ENCODE measurements at places on chromosomes 1 and 21.

DNA sequence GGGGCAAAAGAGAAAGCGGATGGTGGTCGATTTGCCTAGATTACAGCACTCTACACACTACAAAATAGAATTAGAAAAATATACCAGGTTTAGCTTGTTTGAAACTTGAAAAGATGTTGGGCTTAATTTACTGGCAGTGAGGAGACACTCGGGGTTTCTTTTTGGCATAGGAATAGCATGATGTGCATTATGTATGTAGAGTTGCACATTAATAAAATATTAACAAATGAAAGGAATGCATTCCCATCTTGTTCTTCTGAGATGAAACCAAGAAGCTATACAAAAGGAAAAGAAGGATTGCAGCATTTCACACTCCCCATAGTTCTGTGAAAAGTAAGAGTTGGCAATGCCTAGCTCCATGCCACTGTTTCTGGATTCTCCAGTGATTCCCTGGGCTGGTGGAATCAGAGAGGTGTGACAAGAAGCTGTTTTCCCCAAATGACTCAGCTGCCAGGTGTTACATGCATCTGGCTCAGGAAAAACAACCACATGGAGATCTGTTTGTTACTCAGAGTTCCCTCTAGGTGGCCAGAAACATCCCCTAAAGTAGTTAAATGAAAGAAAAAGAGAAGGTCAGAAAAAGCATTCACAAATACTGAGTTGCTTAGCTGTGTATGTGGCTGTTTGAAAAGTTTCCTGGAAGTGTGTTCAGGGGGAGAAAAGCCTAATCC, 115.6 kb downstream of the UCK2 start:
- peak; percentile 36 for DNase-seq

GRCh38 chr1:166969074-166969677, 6.2 kb downstream of the ILDR2 start:
- DNase-seq = no peak

DNA sequence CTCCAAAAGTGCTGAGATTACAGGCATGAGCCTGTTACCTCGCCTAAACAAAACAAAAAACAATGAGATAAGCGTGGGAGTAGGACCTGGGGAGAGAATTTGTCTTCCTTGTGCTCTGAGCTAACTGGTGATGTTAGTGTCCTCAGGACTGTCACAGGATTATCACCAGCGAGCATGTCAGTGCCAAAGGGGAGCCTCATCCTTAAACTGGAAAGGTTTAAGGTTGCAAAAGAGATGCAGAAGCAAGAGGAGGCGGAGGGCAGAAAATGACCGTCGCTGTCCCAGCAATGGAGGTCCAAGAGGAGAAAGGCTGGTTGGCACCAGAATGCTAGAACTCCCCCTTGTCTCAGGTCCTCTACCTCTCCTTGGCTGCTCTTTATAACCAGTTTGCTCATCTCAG, 3.9 kb downstream of the SYPL2 start:
- DNase-seq = no peak

DNA sequence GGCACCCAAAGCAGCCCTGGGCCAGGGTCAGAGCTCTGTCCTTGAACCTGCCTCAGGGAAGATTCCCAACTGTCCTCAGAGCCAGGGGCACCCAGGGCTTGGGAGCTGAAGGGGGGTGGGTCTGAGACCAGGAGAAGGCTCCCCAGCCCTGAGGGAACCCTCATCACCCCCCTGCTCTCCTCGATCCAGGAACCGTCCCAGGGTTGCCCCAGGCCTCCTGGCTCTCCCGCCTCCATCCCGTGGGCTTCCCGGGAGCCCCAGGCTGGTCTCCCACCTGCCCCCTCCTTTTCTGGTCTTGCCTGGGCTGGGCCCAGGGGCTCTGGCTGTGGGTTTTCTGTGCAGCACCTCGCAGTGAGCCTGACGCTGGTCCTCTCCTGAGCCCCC, 6.7 kb upstream of the SAMD11 start:
- DNase-seq = no peak

DNA sequence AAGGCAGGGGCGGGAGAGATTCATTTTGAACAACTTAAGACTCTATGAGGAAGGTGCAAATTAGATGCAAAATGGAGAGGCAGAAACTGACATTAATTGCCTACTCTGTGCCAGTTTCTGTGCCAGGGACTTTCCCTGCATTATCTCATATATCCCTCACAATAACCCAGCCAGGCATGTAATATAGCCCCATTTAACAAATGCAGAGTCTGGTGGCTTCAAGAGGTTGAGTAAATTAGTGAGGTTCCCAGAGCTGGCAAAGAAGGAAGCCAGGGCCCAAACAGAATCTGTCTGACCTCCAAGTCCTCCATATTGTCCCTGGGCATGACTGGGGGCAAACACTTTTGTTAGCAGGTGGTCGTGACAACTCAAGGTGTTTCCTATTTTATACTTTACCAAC, 199.8 kb downstream of the ASTN1 start:
- no peak for DNase-seq

DNA sequence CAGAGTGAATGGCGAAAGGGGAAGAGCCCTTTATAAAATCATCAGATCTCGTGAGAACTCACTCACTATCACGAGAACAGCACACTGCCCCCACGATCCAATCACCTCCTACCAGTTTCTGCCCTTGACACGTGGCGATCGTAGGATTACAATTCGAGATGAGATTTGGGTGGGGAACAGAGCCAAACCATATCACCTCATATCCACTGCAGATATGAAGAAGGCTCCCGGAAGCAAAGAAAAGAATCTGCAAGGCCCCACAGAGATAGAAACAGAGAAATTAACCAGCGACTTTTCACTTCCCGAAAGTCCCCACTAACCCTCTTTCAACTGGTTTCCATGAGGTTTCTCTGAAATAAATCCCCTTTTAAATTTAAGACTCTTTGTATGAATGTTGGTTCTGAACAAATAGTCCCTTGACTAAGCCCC, 86.2 kb upstream of the IRF2BP2 start:
- no peak for DNase-seq

DNA sequence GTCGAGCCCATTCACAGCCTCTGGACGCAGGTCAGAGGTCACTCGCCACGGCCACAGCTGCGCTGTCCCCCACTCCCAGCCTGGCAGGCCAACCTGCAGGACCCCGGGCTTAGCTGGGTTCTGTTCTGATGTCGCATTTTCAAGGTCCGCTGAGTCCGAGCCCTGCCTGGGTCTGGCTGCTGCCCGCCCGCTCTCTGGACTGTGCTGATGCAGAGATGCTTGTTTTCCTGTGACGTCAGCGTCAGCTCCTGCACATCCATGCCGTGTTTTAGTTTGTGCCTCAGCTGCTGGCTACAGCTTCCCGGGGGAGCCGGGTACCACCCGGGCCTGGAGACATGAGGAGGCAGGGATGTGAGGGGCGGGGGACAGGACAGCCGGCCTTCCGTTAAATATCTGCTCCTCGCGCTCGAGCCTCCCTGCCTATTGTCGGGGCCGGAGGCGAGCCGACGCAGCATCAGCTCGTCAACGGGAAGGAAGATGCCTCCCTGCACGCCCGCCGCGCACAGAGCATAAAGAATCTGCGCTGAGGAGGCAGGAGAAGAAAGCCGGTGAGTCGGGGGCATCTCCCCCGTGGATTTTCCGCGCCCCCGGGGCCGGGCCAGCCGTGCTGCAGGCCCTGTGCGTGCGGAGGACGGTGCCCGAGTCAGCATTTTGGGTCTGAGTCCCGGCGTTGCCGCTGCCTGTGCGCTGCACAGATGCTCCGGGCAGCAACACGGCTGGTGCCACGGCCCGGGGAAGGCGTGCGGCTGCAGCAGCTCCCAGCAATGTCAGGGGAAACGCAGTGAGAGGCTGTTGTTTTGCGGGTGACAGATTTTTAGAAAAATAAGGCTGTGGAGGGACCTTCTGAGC, 23.4 kb downstream of the PRKCZ start:
- peak; percentile 49 for DNase-seq

- no peak for DNase-seq
Observed at GRCh38 chr1:119080586-119080985, 59.9 kb downstream of the WARS2 start.

DNA sequence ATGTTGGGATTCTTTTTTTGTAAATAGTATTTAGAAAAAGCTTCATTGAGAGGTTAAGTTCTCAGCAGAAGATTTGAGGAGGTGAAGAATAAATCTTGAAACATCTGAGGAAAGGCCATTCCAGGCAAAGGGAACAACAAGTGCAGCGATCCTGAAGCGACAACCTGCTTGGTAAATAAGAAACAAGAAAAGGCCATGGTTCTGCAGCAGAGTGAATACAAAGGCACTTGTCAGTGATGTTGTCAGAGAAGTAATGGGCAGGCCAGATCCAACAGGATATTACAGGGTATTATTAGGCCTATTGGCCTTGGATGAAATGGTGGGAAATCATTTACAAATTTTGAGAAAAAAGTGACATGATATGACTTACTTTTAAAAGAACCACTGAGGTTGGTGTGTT, 960.0 kb downstream of the PLA2G4A start:
- DNase-seq = no peak

DNA sequence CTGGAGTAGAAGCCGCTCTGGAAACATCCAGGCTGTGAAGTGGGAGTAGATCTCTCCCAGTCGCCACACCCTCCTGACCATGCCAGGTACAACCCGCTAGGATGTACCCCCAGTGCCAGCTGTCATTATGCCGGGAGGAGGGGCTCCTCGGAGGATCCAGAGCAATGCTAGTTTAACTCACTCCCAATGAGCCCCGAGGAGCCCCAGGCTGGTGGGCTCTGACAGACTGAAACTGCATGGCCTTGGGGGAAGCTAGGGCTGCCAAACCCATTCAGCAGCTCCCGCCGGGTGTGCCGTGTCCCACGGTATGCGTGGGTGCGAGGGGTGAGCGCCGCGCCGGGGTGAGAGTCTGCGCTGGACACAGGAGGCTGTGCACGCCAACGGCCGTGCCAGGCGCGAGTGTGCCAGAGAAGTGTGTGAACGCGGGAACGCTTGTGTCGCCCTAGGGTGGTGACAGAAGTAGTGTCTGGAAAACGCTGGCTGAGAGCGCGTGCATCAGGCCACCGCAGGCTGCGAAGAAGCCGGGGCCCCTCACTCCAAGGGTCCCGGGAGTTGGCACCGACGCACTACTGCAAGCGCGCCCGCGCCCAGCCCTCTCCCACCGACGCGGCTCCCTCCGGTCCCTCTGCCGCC, 177.1 kb upstream of the EDN2 start:
- peak; percentile 57 for DNase-seq

- DNase-seq = no peak
Observed at GRCh38 chr1:210684466-210685294, 356.0 kb downstream of the HHAT start.

DNA sequence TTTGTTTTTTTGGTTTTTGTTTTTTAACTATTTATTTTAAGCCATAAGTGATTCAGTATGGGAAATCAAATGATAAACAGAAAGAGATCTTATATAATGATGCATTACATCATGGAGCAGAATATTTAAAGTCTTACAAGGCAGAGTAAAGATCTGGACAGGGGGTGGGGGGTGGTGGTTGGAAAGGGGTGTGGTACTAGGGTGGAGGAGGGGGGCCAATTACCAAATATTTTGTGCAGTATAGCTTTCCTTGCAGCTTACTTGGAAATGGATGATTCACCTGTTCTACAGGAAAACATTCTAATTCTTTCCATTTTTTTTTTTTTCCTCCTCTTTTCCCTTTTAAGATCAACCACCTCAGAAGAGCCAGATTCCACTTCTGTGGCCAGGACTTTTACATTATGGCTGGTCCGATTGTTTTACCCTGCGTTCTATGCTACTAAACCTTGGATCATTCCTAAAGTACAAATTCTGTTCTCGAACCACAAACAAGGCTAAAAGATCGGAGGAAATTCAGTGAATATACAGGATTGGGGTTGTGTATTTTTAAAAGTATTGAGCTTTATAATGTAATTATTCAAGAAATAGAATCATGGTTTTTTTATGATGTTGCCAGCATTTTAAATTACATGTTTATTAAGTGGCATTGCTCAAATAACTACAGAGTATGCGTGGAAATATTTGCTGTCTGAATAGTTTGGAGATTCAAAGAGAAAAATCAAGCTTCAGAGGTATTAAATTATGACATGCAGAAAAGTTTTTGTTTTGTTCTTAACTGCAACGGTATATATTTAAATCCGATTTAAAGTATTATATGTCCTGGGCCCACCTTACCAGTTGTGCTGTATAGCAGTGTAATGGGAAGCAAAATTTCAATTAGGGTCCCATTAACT, 859.5 kb downstream of the USP25 start:
- no peak for DNase-seq

DNA sequence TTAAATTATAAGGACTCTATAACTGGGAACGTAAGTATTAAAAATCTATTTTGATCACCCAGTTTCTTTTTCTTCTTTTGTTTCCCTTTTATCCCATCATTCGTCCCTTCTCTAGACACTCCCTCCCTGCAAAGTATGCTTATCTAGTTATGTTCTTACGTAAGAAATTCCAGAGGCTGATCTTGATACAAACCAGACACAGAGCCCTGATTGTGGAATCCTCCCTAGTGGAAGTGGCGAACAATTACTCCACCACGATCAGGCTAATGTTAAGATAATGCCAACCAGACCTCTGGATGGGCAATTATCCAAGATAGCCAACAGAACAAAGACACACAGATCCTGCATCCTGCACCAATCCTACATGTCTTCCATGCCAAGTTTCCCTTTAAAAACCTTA, 1557.4 kb downstream of the PLA2G4A start:
- DNase-seq = no peak

GRCh38 chr1:38213646-38214434, 167.2 kb upstream of the POU3F1 start:
- no peak for DNase-seq

GRCh38 chr1:40898431-40898901, 36.3 kb upstream of the CITED4 start:
- no peak for DNase-seq

GRCh38 chr1:212021563-212021962, 13.8 kb downstream of the INTS7 start:
- no peak for DNase-seq

- DNase-seq = no peak
Observed at GRCh38 chr1:221192055-221192454, 312.8 kb downstream of the HLX start.

- no peak for DNase-seq
Observed at GRCh38 chr21:28393279-28393678, 599.4 kb downstream of the LTN1 start.

DNA sequence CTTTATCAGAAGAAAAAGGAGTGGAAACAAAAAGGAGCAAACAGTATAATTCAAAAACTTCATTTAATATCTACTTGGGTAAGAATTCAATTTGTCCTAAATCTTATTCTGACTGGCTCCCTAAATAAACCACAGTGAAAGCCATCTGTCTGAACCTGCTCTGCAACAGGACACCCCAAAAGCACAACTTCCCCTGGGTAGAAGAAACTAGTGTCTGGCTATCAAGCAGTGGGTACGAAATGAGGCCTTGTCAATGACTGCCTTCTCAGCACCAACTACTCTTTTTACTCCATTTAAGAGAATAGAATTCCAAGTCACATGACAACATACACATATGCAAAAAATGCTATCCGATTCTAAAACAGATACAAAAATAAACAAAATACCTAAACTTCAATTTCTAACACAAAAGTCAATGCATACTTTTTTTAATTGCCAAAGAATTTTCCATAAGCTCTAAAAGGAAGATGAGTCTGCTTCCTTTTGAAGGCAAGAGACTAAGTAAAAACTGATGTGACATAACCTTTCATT, 206.8 kb downstream of the SLC45A1 start:
- no peak for DNase-seq

GRCh38 chr21:46362946-46363345, 39.0 kb downstream of the PCNT start:
- no peak for DNase-seq

GRCh38 chr1:27007909-27008582, 4.6 kb downstream of the TENT5B start:
- no peak for DNase-seq
